Inflammatory macrophage (primary cell): ENCODE measurements at places on chromosomes 3 and 15.

DNA sequence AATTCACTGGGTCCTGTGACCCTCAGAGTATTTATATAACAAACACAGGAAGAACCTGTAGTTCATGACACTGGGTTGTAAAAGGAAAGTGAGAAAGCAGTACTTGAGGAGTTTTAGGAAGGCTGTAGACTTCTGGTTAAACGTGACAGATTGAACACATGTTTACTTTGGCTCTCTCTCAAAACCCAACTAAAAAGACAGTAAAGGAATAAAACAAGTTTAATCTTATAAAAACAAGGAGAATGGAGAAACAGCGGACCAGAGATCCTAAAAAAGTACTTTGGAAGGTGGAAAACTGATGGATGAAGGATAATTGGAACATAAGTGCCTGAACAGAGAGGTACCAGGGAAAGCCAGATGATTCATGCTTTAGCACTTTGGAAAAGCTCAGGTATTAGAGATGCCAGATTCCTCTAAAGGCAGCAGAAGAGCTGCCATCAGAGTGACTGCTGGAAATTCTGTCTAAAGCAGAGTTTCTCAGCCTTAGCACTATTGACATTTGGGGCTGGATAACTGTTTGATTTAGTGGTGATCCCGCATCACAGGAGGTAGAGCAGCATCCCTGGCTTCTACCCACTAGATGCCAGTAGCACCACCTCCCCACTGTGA, 182.9 kb upstream of the RORA start:
- no peak for DNase-seq

- no peak for DNase-seq
These were observed 508.7 kb downstream of the SOX2 start for GRCh38 chr3:182220471-182220870.

DNA sequence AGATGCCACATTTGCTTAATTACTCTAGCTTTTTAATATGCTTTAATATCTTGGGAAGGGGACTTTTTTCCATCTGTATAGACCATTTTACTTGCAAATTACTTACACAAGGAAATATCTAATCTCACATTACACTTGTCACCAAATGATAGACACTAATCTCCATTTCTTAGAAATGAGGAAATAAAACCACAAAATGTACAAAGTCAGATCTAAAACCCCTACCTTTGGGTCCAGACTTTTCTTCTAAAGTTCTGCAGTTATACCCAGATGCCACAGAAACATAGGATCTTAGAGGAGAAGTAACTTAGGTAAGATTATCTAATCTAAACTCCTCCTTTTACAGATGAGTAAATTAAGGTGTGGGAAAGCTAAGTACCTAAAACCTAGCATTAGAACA, 44.3 kb downstream of the CD200R1L start:
- no peak for DNase-seq

DNA sequence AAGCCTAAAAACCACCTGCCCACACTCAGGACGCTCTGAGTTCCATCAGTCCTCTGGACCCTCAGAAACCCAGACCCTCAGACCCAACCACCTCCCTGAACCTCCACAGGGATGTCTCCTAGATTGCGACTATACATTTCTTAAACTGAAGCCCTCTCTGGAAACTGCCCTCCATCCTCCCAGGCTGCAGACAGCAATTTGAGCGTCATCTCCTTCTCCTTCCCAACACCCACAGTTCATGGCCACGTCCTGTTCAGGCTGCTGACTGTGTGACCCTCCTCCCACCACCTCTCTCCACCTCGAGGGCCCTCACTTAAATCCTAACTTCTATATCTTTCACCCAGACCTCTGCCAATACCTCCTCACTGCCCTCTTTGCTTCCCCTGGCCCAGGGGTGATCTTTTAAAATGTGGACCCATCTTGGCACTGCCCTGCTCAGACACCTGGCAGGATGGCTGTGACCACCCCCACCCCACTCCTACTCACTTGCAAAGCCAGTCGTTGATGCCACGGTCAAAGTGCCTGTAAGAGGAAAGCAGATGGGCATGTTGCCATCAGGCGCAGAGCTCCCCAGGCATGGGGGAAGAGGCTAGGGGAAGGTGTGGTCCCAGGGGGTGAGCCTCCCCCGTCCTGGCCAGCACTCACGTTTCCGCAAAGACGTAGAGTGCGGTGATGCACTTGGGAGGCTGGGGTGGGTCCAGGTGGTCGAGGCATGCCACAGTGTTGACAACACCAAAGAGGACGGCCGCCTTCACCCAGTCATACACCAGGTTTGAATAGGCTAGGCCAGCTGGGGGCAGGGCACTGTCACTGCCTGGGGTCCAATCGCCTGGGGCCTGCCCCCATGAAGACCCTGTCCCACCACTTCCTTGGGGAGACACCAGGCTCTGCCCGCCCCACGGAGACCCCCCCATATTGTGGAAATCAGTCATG, 6.0 kb downstream of the HHATL start:
- no peak for DNase-seq

DNA sequence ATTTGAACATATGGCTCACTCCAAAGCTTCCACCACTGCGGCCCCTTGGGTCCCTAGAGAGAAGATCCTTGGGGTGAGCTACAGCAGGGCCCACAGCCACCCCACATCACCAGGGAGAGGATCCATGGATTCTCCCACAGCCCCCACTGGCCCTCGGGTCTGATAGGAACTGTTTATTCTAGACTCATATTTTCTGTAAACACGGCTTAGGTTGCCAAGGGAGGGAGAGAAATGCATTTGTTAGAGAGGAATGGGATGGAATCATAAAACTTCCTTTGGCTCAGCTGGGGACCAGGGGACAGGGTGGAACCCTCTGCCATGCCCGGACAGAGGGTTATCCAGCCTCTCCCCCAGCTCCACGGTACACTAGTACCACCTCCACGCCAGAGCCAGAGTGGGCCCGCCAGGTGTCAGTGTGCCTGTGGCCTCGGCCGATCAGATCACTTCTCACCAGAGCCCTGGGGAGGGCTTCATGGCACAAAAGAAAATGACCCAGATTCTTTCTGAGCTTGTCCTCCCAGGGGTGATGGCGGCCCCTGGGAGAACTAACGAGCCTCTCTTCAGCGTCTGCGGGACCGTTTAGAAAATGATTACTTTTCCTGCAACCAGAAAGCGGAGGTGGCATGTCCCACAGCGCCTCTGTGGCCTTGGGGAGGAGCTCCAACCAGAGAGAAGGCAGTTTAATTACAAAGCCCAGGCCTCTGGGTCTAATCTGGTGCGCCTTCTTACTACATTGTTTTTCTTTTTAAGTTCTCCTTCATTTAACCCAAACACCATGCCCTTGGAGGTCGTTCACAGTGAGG, 33.7 kb downstream of the ADCY5 start:
- DNase-seq: no peak

DNA sequence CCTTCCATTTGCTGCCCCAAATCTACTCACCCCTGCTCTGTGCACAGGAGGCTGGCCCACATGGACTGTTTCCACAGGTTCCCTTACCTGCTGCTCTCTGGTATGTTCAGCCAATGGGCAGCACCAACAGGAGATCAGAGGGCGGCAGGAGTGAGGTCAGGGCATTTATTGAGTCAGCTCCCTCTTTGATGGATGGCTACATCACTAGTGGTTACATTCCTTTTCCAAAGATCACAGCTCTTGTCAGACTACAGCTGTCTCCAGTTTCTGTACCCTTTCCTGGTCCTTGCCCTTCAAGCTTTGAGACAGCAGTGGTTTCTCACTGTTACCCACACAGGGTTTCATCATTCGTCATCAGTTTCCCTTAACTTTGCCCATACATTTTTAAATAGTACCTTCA, 325.1 kb downstream of the SUCLG2 start:
- no peak for DNase-seq

GRCh38 chr3:56826831-56827722, 25.3 kb upstream of the ARHGEF3 start:
- DNase-seq: peak; percentile 44

DNA sequence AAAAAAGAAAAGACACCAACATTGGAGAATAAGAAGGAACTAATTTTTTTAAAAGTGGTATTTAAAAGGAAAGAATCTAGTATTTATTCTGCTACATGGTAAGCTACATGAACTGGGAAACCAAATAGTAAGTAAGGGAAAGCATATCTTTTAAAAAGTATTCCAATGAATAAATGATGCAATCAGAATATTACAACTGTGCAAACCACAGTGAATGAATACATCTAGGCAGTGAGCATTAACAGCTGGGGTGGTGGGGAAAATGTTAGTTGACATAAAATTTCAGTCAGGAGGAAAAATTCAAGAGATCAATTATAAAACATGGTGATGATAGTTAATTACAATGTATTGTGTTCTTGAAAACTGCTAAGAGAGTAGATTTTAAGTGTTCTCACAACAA, 16.9 kb downstream of the ICE2 start:
- no peak for DNase-seq

DNA sequence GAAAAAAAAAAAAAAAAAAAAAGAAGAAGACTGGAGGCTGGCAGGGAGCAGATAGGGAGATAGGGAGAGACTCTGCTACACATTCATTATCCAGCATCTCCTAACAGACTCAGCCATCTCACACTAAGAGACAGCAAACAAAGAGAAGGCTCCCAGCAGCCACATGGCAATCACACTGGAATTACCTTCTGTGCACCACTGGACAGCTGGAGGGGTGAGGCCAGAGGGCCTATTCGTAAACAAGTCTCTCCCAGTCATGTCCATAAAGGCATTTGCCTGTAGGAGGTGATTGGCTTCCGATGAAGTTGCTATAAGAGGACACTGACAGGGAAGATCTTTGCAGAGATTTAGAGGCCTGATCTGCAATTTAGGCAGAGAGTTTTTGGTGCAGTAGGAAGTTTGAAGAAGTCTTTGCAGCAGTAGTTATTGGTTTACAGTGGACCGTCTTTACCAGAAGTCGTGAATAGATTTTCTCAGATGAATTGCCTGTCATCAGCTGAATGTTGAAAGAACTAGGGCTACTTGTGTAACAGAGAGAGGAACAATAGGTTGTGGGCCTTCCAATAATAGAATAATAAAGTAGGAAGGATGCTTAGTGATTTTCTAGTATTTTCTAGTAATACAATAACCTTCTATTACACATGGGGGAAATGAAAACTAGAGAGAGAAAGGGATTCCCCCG, 89.7 kb downstream of the TP63 start:
- DNase-seq: no peak

GRCh38 chr3:44439499-44440295, 37.8 kb downstream of the ZNF445 start:
- peak; percentile 98 for DNase-seq

- no peak for DNase-seq
These were observed 116.5 kb downstream of the THSD4 start for GRCh38 chr15:71231758-71232157.

- no peak for DNase-seq
These were observed 110.2 kb downstream of the CMSS1 start for GRCh38 chr3:99927671-99928457.

DNA sequence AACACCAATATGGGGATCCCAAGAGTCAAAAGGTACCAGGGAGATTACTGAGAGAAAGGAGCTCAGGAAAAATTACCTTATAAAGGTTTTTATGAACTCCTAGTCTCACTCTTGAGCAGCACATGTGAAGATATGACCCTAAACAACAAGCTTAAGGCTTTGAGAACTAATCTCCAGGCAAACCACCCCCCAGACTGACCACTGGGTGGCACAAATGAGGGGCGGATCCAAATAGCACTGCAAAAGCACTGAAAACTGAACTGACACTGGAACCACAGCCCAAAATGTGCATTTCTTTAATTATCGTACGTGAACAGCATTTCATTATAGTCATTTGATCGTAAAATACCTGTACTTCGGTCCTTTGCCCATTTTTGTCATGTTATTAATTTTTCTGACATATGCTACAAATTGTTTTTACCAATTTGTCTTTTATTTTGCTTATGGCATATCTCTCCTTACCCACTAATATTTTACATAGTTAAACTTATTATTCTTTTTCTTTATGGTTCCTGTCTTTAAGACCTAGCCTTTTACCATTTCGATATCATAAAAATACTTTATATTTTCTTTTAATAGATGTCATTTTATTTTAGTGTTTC, 31.5 kb upstream of the TFDP2 start:
- peak; percentile 30 for DNase-seq
